NCI-H510A treated with DMSO at 0.1 percent for 48 hours (cell line): ENCODE measurements at places on chromosomes 4 and X.

DNA sequence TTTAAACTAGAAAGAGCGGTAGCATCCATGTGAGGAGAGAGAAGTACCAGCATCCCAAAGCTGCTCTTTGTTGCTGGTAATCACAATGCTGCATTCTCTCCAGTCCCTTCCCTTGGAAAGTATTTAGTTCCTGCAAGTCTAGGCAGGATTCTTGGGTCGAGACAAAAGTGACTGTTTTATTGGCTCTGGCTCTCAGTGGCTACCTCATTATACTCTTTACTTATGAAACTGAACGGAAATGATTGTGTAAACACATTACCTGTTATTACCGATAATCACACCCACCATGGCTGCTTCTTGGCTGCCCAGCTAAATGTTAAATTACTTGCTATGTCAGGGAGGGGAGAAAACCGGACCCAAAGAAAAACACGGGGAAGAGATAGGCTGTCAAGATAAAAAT is 26.2 kb downstream of the ATXN3L start:
- peak; percentile 29 for DNase-seq

- no peak for DNase-seq
Measured at GRCh38 chr4:45477311-45477733, 646.5 kb downstream of the GABRG1 start.

- DNase-seq, result peak; percentile 3
Measured at GRCh38 chrX:9188117-9188516, 154.2 kb upstream of the FAM9B start.

DNA sequence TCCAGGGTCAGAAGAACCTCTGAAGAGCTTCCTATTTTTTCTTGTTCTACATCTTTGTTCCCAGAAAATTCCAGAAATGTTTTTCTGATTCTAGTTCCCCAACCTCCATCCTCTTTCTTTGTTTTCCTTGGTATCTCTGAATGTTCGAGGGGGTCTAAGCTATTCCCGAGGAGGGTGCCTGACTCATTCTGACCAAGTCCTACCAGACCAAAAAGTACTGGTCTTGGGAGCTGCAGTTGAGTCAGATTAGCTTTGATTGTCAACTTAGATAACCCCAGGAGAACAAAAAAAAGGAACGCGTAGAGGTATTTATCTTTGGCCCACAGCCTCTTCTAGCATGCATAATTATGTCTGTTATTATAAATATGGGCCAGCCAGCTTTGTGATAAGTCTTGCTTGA is 12.1 kb upstream of the TENM3 start:
- no peak for DNase-seq

GRCh38 chrX:15059474-15059873 is 186.3 kb downstream of the MOSPD2 start:
- DNase-seq, result no peak

DNA sequence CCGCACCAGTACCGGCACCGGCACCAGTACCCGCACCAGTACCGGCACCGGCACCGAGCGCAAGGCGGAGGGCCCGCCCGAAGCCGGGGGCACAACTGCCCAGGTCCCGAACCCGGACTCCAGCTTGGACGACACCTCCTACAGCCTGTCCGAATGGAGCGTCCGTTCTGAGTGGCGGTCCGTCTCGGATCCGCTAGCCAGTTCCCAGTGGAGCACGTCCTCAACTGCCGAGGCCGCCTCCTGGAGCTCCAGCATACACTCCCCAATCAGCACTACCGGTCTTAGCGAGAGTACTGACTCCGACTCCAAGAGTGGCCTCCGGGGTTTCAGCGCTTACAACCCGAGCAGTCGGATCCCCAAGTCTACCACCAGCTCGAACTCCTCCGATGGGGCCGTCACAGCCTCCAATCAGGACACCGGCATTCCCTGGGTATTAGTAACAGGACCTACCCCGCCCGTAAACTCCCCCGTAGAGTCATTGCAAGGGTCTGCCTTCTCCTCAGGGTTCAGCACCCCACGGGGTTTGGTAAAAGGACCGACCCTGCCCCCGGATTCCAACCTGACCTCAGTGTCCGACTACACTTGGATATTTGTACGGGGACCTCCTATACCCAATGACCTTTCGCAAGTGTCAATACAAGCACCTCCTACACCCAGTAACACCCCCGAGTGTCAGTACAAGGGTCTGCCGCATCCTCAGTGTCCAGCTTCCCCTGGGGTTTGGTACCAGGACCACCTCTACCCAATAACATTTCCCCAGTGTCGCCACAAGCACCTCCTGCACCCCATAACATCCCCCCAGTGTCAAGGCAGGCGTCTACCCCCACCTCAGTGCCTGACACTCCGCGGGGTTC is 721 bp upstream of the MAOA start:
- DNase-seq, result peak; percentile 11

DNA sequence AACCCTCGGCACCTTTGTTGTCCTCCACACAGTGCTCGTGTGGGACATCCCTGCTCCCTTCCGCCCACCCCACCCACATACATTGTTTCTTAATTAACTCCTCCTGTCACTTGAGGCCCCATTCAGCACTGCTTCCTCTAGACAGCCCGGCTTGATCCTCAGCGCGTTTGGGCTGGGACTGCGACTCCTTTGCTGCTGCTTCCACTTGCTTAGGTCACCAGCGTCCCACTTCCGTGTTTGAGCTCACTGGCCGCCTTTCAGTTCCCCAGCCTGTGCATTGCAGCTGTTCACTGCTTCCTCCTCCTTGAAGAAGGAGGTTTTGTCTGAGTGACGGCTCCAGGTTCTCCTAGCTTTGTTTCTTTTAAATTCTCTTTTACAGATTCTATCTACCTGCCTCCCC is 16.1 kb downstream of the RNF4 start:
- DNase-seq, result no peak

DNA sequence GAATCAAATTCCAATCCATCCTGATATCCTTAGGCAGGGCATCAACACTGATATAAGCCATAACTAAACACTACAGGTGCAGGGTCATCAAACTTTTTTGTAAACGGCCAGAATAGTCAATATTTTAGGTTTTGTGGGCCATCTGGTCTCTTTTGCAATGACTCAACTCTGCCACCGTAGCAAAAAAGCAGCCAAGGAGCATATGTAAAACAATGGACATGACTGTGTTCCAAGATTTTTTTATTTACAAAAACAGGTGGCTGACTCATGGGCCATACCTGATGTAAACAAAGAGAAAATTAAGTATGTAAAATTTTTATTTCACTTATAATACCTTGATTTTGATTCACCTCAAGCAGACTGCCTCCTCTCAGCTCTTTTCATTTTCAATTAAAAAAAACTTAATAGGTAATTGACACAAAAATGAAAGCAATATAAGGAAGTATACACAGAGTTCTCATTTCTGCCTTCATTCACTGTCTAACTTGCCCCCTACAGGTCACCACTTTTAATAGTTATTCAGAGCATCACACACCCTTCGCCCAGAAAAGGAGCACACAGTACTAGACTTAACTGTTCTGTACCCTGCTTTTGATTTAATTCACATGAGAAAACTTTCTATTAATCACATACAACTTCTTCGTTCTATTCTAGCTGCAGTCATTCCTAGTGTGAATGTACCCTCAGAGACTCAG is 35.3 kb upstream of the GPM6B start:
- no peak for DNase-seq

- DNase-seq, result peak; percentile 24
Measured at GRCh38 chr4:111854494-111855087, 290.7 kb upstream of the FAM241A start.

DNA sequence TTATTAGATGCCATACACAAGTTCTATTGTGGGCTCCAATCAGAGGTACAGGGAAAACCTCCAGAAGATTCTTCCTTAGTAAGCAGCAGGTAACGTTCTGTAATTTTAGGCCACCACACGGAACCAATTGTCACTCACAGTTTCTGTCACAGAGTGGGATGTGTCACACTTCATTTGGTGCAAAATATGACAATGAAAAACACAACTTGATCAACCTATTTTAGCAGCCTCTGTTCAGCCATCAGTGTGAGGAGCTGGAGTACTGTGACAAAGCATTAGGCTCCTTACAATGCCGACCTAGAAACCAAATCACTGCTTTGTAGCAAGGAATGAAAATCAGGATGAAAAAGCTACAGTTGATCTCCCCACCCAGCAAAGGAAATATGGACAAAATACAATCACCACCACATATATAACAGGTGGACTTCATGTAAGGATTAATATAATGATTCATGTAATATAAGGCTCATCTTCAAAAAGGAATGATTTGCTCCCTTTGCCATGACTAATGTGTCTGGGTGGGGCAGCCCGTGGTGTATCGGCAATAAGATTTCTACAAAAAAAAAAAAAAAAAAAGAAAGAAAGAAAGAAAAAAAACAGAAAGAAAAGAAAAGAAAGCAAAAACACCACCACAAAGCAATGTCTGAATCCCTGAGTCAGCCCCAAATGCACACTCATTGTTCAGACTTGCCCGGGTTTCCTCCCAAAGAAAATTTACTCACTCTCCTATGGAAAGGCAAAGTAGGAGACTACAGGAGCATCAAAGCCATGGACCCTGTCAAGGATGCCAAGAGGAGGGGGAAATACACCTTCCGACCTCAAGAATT is 36.0 kb downstream of the SLC9A7 start:
- no peak for DNase-seq

- no peak for DNase-seq
Measured at GRCh38 chr4:100008048-100008447, 58.0 kb upstream of the H2AZ1 start.

DNA sequence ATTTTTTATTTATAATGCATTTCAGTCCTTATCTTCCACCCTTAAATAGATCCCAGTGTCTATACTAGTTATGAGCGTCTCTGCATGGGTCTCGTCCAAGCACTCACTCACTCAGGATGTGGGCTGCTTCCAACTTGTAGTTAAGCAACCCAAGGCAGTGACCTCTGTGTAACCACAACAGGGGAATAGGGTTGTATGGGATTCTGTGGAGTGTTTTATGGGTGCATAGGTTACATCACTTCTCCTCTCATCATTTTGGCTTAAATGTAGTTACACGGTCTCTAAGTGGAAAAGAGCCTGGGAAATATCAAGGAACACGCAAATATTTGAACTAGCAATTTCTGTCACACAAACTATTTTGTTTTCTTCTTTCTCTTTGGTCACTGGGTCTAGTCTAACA is 931.0 kb downstream of the STIM2 start:
- no peak for DNase-seq

DNA sequence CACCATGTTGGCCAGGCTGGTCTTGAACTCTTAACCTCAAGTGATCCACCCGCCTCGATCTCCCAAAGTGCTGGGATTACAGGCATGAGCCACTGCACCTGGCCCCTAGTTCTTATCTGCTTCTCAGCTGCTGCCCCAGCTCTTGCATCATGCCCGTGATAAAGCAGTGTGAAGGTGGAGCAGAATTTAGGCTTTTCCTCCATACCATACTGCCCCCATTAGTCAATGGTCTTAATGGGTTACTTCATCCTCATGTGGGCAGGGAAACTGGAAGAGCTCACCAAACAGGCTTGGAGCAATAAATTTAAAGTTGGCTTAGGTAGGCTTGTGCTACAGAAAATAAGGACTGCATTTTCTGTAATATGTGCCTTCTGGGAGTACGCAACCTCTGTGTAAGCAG is 636.9 kb upstream of the BOD1L1 start:
- no peak for DNase-seq

GRCh38 chrX:69060631-69061408 is 104.4 kb downstream of the PJA1 start:
- DNase-seq, result no peak

DNA sequence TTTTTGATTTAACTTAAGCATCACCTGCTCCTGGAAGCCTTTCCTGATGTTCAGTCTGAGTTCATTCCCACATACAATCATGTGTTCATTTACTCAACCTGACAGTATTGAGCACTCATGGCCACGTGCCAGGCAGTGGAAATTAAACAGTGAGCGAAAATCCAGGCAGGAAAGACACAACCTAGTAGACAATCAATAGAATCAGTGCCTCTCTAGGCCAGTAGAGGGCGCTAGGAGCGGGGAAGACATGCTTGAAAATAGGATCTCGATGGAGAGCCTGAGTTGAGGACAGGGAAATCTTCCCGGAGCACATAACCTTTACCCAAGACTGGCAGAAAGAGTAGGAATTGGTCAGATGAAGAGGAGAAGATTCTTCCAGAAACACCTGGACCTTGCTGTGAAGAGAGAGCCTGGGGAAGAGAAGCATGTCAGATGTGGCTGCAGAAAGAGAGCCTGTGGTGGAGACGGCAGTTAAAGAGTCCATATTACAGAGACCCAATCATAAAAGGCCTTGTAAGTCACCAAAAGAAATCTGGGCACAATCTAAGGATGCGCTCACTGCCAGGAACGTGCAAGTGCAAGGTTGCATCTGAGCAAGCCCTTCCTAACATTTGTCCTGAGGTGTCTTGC is 103.5 kb downstream of the LDB2 start:
- no peak for DNase-seq

GRCh38 chrX:78066110-78066509 is 37.9 kb upstream of the PGK1 start:
- DNase-seq, result no peak

DNA sequence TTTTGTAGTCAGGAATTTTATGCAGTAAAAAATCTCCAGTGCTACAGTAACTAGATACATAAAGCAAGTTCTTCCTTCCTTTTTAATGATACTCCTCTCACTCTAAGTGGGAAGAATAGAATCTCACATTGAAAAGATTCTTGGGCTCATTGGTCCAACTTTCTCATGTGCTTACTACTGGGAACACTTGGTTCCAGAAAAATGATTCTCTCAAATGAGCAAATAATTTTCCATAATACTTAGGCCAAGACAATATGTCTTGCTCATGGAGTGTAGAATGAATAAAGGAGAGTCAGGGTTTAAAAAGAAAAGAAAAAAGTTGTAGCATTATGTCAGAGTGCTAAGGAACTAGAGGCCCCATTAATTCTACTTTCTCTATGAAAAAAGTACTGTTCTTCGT is 197.8 kb downstream of the RASL11B start:
- DNase-seq, result no peak

GRCh38 chrX:153917869-153918268 is 8.2 kb downstream of the ARHGAP4 start:
- DNase-seq, result no peak

- no peak for DNase-seq
Measured at GRCh38 chrX:1384658-1385252, 7.2 kb downstream of the SLC25A6 start.

- DNase-seq, result no peak
Measured at GRCh38 chr4:106708464-106708816, 327.7 kb downstream of the DKK2 start.

DNA sequence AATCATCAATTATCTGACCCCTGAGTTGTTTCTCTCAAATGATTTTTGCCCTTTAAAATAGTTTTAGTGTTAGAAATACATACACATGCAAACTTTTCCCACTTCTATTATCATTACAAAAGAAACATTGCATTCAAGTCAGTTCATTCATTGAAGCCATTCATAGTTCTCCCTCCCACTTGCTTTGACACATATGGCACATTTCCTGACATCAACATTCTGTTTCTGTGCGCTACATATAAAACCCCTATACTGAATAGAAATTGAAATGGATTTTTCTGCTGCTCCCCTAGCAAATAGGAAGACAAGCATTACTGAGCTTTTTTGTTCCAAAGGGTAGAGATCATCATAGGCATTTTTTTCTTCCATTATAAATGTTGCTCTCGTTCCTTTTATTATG is 497.9 kb upstream of the PCDH10 start:
- DNase-seq, result no peak

GRCh38 chrX:109797311-109797975 is 64.4 kb upstream of the ACSL4 start:
- DNase-seq, result no peak

- DNase-seq, result no peak
Measured at GRCh38 chr4:168437192-168437943, 42.9 kb downstream of the DDX60L start.
